ENCODE measurements at places on chromosomes 2 and 18. TPM values are rescaled to one million over a fixed set of nuclear protein-coding genes. Genes with fewer than 3 reads are reported as not detected.

Gene AQP12B
- not detected for polyA plus RNA-seq

Gene OTOF
- polyA plus RNA-seq: not detected

Gene LCT
- not detected for polyA plus RNA-seq

Gene ARL4C
- 90.9 TPM for polyA plus RNA-seq

Gene DNAJC5G
- not detected for polyA plus RNA-seq

Gene EFHD1
- polyA plus RNA-seq: not detected

Gene SLC14A1
- not detected for polyA plus RNA-seq

Gene TTR
- polyA plus RNA-seq: not detected

Gene POTEJ
- polyA plus RNA-seq: not detected

Gene RSAD2
- polyA plus RNA-seq: 10.3 TPM

Gene NYAP2
- polyA plus RNA-seq: not detected

Gene KIAA2012
- not detected for polyA plus RNA-seq

Gene EPG5
- 1.4 TPM for polyA plus RNA-seq

Gene DIPK1C
- polyA plus RNA-seq: not detected

Gene RMND5A
- 20.3 TPM for polyA plus RNA-seq

Gene EML4
- 11.5 TPM for polyA plus RNA-seq

Gene POU3F3
- polyA plus RNA-seq: not detected

Gene KLHL29
- not detected for polyA plus RNA-seq

Gene CYP26B1
- polyA plus RNA-seq: not detected

Gene LYPD6B
- not detected for polyA plus RNA-seq

Gene HOXD10
- not detected for polyA plus RNA-seq

Gene LBX2
- 0.46 TPM for polyA plus RNA-seq

Gene FAM237A
- polyA plus RNA-seq: not detected

Gene UGT1A10
- polyA plus RNA-seq: not detected

Gene CIB4
- polyA plus RNA-seq: not detected

Gene DOK1
- 73.3 TPM for polyA plus RNA-seq

Gene RIT2
- not detected for polyA plus RNA-seq

Gene ATIC
- 21.6 TPM for polyA plus RNA-seq

Gene GNLY
- 6.3 TPM for polyA plus RNA-seq

Gene DYNAP
- not detected for polyA plus RNA-seq

Gene SIX2
- not detected for polyA plus RNA-seq

Gene FBXO15
- polyA plus RNA-seq: not detected
